ENCODE measurements at places on chromosomes 1 and 21. TPM values are rescaled to one million over a fixed set of nuclear protein-coding genes. Genes with fewer than 3 reads are reported as not detected.

DNA sequence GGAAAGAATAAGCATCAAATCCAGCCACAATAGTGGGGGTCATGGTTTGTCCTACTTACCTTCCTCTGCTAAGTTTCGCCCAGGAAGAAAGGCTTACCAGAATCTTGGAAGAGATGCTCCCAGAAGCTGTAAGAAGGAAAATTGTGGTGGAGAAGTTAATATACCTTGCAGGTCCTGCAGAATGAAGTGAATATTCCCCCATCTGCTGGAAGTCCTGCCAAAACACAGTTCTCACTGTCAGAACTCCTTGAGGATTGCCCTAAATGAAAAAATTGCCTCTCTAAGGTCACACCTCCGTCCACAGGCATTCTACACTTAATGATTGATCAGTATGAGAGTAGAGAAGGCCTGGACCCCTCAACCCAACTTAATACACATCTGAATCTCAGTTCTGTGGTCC, 78.4 kb upstream of the RGS21 start:
- H3K27ac ChIP-seq, result no peak overlapping the region
- H3K4me1 ChIP-seq, result no peaks in the 10 kb centered on the region
- H3K36me3 ChIP-seq, result no peaks in the 10 kb centered on the region
- no peak overlapping the region for H3K4me3 ChIP-seq

DNA sequence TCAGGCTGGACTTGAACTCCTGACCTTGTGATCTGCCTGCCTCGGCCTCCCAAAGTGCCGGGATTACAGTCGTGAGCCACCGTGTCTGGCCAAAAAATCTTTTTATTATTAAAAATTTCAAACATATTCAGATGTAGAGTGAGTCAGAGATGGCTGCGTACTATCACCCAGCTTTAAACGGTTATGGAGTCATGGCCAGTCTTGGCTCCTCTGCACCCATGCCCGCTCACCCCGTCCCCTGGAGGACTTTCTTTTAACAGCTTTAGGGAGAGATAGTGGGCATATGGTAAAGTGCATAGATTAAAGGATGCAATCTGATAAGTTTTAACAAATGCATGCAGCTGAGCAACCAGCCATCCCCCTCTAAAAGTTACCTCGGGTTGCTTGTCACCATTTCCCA, 51.8 kb downstream of the TNFRSF8 start:
- no peaks in the 10 kb centered on the region for H3K4me1 ChIP-seq
- no peaks in the 10 kb centered on the region for H3K27me3 ChIP-seq
- no peak overlapping the region for H3K4me3 ChIP-seq
- H3K27ac ChIP-seq, result no peak overlapping the region
- DNase-seq, result no peak
- no peaks in the 10 kb centered on the region for H3K36me3 ChIP-seq

- no peak for DNase-seq
- no peaks in the 10 kb centered on the region for H3K36me3 ChIP-seq
- no peak overlapping the region for H3K27ac ChIP-seq
- H3K27me3 ChIP-seq, result no peaks in the 10 kb centered on the region
- H3K4me1 ChIP-seq, result no peaks in the 10 kb centered on the region
- no peak overlapping the region for H3K4me3 ChIP-seq
Measured at GRCh38 chr1:84538599-84538998, 32.2 kb upstream of the GNG5 start.

DNA sequence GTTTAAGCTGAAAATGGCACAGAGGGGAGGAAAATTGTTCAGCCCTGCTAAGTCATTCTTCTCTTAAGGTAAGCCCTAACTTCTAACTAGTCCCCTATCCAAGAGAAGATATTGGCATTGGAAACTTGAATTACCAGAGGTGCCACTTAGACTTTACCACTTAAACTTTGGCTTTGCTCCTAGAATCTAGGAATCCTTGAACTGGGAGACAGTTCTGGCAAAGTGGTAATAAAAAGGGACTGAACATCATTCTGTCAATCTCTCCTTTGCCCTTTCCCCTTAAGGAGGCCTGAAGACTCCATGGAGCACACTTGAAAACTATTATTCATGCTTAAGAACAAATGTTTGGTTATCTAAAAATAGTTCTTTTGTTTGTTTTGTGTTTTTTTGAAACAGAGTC, 8.4 kb downstream of the ATP1A4 start:
- no peaks in the 10 kb centered on the region for H3K27me3 ChIP-seq
- no peak overlapping the region for H3K27ac ChIP-seq
- H3K4me1 ChIP-seq, result no peaks in the 10 kb centered on the region
- no peak overlapping the region for H3K4me3 ChIP-seq
- H3K36me3 ChIP-seq, result no peaks in the 10 kb centered on the region

TFF3 gene
- 2.0 TPM for total RNA-seq

DNA sequence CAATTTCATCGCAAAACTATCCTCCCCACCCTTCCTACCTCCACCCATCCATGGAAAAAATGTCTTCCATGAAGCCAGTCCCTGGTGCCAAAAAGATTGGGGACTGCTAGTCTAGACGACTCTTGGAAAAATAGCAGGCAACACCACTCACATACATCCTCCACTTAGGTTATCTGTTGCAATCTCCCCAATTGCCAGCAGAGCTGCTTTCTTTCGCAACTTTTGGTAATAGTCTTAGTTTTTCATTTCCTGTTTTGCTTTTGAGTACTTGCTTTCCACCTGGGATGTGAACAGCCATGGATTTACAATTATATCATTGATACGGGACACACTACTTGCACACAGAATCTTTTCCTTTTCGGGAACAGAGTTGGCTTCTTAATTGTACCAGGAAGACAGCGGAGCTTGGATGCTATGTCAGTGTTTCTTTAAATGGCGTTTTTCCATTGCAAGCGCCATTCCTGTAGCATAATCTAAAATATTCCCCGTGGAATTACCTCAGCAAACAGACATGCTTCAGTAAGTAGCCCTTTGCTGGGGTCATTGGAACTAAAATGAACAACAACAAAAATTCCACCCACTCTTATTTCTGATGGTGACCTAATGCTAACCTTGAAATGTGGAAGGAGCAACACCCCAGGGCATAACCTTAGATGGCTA, 183.3 kb upstream of the ADGRL2 start:
- no peak overlapping the region for H3K27ac ChIP-seq
- no peaks in the 10 kb centered on the region for H3K36me3 ChIP-seq
- no peaks in the 10 kb centered on the region for H3K27me3 ChIP-seq
- DNase-seq, result no peak
- H3K4me1 ChIP-seq, result no peaks in the 10 kb centered on the region

GRCh38 chr1:54825696-54826095, 24.6 kb upstream of the TTC22 start:
- H3K4me3 ChIP-seq, result no peak overlapping the region
- H3K27ac ChIP-seq, result no peak overlapping the region
- no peaks in the 10 kb centered on the region for H3K27me3 ChIP-seq
- DNase-seq, result no peak

KLHDC7A gene
- total RNA-seq, result 8.9 TPM

IGSF8 gene
- 4.7 TPM for total RNA-seq

DNA sequence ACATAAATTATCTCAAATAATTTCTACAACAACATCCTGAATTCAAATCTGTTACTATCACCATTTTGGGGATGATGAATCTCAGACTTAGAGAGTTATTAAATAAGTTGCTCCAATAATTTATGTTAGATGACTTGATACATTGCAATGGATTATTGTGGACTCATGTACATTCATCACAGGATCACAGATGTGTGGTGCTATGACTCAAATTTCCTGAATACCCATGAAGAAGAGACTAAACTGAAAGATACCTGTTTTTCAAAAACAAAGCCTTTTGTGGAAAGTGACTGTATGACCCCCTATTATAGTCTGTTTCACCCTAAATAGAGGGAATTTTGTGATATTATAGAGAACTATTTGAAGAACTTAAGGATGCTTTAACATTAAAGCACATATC, 315.0 kb downstream of the PLA2G4A start:
- no peak for DNase-seq
- no peak overlapping the region for H3K4me3 ChIP-seq
- H3K36me3 ChIP-seq, result no peaks in the 10 kb centered on the region

GRCh38 chr1:226661965-226662364, 77.1 kb downstream of the ITPKB start:
- H3K36me3 ChIP-seq, result no peaks in the 10 kb centered on the region
- peaks cover 81% of the 10 kb centered on the region for H3K4me1 ChIP-seq
- no peak overlapping the region for H3K27ac ChIP-seq
- no peak overlapping the region for H3K4me3 ChIP-seq

DNA sequence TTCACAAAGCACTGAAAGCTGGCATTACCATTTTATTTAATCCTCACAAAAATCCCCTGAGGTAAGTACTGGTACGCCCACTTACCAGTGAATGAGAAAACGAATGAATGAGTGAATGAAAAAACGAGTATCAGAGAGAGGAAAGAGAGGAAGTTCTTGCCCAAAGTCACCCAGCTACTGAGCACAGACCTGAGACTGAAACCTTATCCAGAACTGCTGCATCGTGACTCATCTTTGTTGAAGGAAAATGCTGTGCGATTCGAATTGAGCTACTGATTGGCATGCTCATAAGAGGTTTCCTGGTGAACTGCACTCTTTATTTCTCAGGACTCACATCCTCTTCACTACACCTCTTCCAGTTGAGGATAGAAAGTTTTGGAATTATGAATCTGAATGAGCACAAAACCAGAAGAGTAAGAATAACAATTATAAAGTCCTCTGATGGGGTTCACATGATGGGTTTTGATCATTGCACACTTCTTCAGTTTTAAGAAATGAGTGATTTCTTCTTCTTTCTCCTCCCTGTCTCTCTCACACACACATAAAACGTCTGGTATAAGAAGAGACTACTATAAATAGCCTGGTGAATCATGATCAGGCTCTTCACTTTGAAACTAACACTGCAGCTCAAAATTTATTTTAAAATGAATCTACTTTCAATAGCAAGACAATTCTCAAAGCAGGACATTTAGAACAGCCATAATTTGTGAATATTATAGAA, 32.1 kb downstream of the IL12RB2 start:
- H3K4me3 ChIP-seq, result no peak overlapping the region
- H3K4me1 ChIP-seq, result no peaks in the 10 kb centered on the region
- no peaks in the 10 kb centered on the region for H3K36me3 ChIP-seq
- no peaks in the 10 kb centered on the region for H3K27me3 ChIP-seq
- no peak overlapping the region for H3K27ac ChIP-seq
- DNase-seq, result no peak

Measured in stomach (tissue), 19 donors.